Transverse colon (tissue), 4 donors: ENCODE measurements at places on chromosomes 6 and 20.

GRCh38 chr6:123636782-123637181 is at the start of gene TRDN:
TRDN (minus strand) TSS chr6:123636950; CDS start chr6:123636775, 175 bp downstream.
- DNase-seq = no peak

DNA sequence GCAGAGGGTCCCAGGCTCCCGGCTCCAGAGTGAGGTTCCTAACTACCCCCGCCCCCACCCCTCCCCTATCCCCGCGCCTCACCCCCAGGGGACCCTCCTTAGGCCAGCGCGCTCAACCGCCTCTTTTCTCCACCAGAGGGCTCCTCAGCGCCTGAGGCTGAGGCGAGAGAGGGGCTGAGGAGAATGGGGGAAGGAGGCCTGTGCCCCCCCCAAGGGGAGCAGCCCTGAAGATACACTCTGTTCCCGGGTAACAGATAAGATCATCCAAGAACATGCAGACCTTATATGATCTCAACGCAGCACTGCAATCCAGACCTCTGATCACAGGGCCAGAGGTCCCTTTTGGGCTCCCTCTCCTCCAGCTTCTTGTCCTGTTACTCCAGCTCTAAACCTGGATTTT is 43.3 kb upstream of the MRPS10 start:
- DNase-seq = peak; percentile 28

DNA sequence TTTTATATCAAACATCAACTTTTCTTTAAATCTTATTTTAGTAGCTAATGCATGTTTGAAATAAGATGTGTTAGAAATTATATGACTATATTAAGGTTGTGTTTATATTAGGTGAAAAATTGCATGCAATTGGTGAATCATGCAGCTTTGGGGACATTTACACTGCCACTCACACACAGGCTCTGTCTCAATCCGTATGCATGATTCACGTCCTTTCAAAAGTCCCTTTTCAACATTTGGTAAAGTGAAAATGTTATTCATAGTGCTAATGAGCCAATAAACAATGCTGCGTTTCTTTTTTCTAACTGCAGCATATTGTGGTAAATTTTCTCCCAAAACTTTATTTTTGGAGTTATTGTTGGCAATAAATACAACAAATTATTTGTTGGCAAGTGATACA is 198.0 kb downstream of the FUT9 start:
- no peak for DNase-seq

GRCh38 chr6:142225115-142225514 is 76.7 kb upstream of the ADGRG6 start:
- DNase-seq = no peak

- no peak for DNase-seq
Measured at GRCh38 chr6:23446469-23446967, 679.5 kb upstream of the NRSN1 start.

DNA sequence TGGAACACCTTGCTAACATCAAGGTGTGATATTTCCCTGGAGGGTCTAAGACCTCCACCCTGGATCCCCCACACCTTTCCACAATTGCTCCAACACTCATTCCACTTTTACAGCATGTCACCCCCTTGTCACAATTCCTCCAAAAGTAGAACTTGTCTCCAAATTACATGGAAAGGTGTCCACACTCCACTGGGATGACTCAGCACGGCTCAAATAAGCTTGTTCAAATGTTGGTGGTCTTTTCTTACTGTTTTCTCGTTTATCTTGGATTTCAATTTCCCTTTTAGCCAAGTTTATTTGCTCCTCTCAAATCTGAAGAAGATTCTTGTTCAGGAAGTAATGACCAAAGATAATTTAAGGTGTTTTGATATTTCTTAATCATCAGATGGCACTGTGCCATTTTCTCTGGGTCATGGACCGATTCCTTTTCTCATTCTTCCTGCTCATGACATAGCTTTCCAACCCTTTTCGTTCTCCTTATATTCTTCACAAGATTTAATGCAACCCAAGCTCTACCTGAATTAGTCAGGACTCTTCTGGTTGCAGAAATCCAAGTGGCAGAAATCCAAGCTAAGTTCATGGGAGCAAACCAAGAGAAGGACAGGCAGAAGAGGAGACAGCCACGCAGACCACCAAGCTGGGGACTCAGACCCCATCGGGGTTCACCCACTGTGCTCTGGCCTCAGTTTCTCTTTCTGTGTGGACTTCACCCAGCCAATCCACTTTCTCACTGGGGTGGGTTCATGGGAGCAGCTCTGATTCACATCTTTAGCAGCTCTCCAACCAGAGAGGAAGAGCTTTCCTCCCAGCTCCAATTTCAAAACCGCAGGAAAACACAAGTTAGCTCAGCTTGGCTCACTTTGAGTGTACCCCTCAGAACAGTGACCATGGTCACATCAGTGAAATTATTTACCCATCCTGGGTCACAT is 110.5 kb upstream of the CDYL start:
- DNase-seq = no peak

- no peak for DNase-seq
Measured at GRCh38 chr20:20772497-20773085, 60.1 kb upstream of the RALGAPA2 start.

- DNase-seq = no peak
Measured at GRCh38 chr6:166946125-166946524, 10.2 kb downstream of the RNASET2 start.

- no peak for DNase-seq
Measured at GRCh38 chr6:122752459-122752858, 27.1 kb upstream of the FABP7 start.

DNA sequence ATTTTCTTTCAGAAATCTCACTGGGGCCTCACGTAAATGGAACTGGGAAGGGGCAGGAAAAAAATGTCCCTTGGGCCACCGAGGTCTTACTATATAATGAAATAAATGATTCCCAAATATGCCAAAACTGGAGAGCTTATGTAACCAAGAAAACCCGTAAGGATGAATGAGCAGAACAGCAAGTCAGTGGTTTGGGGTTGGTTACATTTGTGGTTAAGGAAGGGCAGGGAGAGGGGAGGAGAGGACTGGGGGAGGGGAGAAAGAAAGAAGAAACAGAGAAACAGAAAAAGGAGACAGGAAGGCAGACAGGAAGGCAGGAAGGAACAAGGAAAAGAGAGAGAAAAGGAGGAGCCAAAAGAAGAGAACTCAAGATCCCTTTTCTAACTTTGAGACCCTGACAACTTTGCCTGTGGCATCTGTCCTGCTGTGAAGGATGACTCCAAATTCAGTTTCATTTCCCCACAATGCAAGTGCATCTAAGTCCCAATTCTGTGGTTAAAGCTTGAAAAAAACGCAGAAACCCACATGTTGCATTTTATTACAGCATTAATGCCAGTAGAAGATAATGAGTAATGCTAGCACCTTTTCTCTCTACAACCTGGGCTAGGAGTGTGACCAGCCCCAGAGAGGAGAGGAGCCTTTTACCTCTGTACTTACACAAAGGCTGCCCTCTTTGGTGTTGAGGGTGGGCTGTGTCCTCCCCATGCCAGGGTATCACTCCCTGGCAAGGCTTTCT is 10.8 kb upstream of the ARMC2 start:
- DNase-seq = no peak

- DNase-seq = no peak
Measured at GRCh38 chr6:90677440-90677839, 90.6 kb upstream of the MAP3K7 start.

- no peak for DNase-seq
Measured at GRCh38 chr6:116568821-116569755, 2.2 kb upstream of the RWDD1 start.

DNA sequence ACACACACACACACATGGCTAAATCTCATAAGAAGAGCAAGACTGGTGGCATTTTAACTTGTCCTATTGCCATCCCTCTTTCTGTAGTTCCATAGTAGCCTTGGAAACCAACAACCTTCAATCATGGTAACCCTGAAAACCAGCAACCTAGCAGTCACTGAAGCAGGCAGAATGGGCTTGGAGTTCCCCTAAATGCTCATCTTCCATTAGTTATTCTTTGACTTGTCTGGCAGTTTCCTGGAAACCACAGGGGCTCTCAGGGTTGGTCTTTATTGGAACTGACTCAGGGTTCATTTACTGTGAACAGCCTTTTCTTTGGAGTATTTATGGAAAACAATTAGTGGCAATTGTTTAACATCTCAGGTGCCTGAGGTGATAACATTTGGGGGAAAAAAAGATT is 19.4 kb upstream of the BRPF3 start:
- no peak for DNase-seq

DNA sequence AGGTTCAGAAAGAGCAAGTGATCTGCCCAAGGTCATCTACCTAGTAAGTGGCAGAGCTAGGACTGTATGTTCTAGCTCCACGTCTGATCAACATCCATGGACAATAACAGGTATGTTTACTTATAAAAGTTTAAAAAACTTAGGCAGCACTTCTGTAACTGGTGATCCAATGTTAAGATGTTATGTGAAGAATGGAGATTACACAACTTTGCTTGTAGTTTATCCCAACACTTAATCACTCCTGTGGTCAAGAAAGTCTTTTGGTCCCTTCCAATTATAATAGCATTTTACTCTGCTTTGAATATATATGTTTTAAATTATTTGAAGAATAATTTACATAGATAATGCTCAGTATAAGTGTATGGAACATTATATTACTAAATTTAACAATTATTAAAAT is 4.8 kb downstream of the FBXO30 start:
- DNase-seq = no peak

DNA sequence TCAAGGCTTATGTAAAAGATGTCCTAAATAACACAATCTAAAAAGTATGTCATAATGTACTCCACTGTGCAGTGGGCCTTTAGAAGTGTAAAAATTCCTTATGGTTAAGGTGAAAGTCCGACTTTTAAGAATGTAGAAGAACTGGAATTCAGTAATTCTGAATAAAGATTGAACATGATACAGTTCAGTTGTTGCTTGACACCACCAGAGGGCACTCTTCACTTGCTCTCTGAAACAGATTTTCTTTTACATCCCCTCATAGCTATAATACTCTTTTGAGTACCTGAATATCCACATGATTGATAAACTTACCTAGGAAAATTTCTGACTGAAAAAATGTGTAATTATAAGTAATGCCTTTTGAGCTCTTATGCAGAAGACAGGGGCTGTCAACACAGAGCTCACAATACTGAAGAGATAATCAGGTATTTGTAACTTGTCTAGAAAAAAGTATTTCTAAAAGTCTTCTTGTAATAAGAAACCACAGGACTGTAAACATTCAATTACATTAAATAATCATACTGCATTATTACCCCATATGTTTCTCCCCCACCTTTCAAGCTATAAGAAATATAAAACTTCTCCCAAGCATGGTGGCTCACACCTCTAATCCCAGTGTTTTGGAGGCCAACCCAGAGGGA is 92.1 kb downstream of the POPDC3 start:
- peak; percentile 23 for DNase-seq

- no peak for DNase-seq
Measured at GRCh38 chr6:98657764-98658163, 176.6 kb upstream of the POU3F2 start.

- DNase-seq = no peak
Measured at GRCh38 chr20:53255102-53255710, 283.0 kb downstream of the TSHZ2 start.

GRCh38 chr20:11166712-11167111 is 492.9 kb upstream of the JAG1 start:
- DNase-seq = no peak

- no peak for DNase-seq
Measured at GRCh38 chr6:70264306-70264705, 38.6 kb downstream of the COL9A1 start.

DNA sequence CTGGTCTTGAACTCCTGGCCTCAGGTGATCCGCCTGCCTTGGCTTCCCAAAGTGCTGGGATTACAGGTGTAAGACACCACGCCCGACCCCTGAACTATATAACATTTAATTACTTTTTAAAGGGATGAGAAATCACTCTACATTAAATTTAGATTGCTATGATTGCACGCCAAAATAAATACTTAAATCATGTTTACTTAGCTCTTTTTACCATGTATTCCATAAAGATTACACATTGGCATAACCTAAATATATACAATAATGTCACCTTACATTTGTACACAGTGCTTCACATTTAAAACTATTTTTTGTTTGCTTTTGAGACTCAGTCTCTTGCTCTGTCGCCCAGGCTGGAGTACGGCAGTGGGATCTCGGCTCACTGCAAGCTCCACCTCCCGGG is 86.4 kb downstream of the IRAK1BP1 start:
- DNase-seq = no peak

GRCh38 chr6:136095986-136096385 is 154.1 kb downstream of the MTFR2 start:
- no peak for DNase-seq

- peak; percentile 61 for DNase-seq
Measured at GRCh38 chr6:39281312-39281980, 32.8 kb downstream of the KCNK17 start.

GRCh38 chr20:48864254-48864653 is 36.5 kb upstream of the PREX1 start:
- no peak for DNase-seq

GRCh38 chr20:1164871-1165270 is 19.9 kb downstream of the TMEM74B start:
- DNase-seq = no peak

GRCh38 chr6:138231381-138231886 is 13.1 kb upstream of the PBOV1 start:
- DNase-seq = no peak

GRCh38 chr6:90941885-90942284 is 355.0 kb upstream of the MAP3K7 start:
- no peak for DNase-seq

DNA sequence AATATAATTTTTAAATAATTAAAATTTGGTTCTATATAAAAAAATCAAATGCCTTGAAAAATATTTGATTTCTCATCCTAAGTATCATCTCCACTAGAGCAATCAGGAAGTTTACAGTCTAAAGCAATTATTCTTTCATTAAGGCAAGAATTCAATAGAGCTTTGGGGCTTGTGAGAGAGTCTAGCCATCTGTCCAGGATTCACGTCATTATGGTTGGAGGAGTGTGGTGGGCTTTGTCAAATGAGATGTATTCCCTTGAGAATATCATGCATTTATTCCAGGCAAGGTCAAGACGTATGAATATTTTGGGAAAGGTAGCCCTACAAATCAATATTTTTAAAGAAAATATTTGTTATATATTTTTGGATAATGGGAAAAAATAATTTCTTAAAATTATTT is 132.4 kb downstream of the ELOVL4 start:
- no peak for DNase-seq

- DNase-seq = peak; percentile 55
Measured at GRCh38 chr6:37483917-37484785, 15.5 kb downstream of the CCDC167 start.

GRCh38 chr6:36701401-36701991 is 3.9 kb downstream of the RAB44 start:
- no peak for DNase-seq

- DNase-seq = no peak
Measured at GRCh38 chr6:2221726-2222274, 23.6 kb downstream of the GMDS start.

GRCh38 chr20:58179432-58180099 is 48.9 kb downstream of the ANKRD60 start:
- DNase-seq = peak; percentile 59

GRCh38 chr6:31666337-31666965 is 571 bp downstream of the CSNK2B start:
- DNase-seq = no peak

- no peak for DNase-seq
Measured at GRCh38 chr6:109671733-109672132, 19.3 kb downstream of the AK9 start.

- no peak for DNase-seq
Measured at GRCh38 chr20:47038566-47039560, 144.2 kb downstream of the EYA2 start.
